ENCODE measurements at places on chromosomes 1 and 21.

- no peak for DNase-seq
These were observed 178.6 kb downstream of the GPR52 start for GRCh38 chr1:174626031-174627025.

GRCh38 chr1:109819906-109820305 lies 56.2 kb upstream of the EPS8L3 start:
- DNase-seq: no peak

GRCh38 chr1:84693785-84694184 lies 3.5 kb upstream of the SSX2IP start:
- DNase-seq: no peak

- no peak for DNase-seq
These were observed 11.3 kb downstream of the C1orf105 start for GRCh38 chr1:172431721-172432192.

DNA sequence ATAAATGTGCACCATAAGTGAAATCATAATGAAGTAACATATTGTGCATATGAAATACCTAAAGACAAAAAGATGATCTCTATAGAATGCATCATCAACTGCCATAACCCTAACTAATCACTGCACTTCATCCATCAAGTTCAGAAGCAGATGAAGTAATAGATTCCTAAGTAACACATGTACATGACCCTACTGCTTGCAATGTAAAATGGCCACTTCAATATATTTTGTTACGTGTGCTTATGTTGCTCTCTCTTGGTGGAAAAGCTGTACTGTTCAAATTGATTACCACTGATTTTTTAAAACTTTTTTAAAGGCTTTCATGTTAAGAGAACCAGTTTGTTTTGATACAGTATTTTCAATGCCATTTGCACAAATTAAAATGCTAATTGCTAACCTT lies 141.8 kb downstream of the TTLL7 start:
- peak; percentile 58 for DNase-seq

DNA sequence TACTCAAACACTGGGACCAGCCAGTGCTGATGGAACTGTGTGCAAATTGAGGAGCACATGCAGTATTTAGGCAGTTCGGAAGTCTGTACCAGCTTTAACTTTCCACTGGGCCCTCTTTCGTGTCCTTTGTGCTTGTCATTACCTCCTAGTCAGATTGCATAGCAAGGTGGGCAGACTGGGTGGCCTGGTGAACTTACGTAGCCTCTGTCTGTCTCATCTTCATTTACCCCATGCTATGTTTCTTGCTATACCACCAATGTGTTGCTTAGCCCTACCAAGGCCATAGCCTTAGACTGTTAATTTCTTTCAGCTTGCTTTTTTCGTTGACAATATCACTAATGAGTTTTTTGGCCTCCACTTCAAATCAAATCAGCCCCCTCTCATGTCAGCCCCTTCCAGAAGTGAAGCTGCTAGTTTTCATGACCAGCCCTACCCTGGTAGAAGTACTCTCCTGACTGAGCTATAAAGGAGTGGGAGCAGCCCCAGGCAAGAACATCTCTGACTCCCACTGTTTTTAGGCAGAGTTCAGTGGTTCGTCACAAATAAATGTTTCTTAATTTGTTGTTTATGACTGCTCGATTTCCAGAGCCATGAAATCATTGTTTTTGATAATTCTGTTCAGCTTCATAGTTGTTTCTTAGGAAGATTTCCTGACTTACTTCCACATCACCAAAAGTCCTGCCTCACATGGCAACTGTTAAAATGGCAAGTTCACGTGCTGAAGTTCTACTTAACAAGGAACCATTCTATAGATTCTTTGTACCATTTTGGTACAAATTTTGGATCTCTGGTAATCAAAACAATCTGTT lies 19.3 kb downstream of the PRKACB start:
- no peak for DNase-seq

DNA sequence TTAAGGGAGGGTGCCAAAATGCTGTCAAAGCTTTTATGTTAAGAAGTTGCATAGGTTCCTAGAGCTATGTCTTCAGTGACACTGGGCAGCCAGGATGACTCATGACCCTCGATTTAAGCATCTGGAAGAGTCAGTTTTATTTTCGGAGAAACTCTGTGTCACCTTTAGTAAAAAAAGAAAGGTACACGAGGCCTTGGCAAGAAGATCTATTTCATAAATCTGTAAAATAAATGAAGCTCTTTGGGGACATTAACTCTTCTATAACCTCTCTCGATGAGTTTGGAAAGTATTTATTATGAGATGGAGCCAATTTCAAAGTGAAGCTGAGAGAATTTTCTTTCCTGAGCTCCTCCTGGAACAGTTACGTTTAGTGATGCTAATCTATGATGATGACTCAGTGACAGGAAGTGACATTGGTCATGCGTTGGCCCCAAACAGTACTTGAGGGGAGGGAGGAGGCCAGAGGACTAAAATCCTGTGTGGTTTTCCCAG lies 156.5 kb downstream of the HLX start:
- no peak for DNase-seq

DNA sequence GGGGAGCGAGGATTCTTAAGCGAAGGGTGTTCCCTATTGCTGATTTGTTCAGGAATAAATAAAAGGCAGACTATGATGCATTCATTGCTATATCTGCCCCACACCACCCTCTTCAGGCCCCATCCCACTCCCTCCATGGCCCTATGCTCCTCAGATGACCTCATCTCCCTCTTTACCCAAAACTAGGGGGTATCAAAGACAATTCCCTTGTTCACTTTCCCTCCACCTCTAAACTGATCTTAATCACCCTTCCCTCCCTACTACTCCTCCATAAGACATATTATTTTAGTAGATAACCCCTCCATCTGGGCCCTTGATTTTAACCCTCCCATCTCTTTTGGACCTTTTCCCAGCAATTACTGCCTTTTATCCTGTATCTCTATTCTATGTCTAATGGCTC lies 434.9 kb upstream of the RUNX1 start:
- DNase-seq: no peak

Data from NCI-H446 treated with DMSO at 0.1 percent for 48 hours (cell line).